ENCODE measurements at places on chromosomes 1 and 21.

- DNase-seq: no peak
Measured at GRCh38 chr1:75125161-75125726, 8.9 kb upstream of the LHX8 start.

DNA sequence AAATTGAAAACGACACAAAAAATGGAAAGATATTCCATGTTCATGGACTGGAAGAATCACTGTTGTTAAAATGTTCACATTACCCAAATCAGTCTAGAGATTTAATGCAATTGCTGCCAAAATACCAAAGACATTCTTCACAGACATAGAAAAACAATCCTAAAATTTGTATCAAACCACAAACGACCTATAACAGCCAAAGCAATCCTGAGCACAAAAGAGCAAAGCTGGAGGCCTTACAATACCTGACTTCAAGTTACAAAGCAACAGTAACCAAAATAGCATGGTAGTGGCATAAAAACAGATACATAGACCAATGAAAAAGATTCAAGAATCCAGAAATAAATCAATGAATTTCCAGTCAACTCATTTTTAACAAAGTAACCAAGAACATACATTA lies 1077.3 kb downstream of the KCNT2 start:
- DNase-seq: no peak

DNA sequence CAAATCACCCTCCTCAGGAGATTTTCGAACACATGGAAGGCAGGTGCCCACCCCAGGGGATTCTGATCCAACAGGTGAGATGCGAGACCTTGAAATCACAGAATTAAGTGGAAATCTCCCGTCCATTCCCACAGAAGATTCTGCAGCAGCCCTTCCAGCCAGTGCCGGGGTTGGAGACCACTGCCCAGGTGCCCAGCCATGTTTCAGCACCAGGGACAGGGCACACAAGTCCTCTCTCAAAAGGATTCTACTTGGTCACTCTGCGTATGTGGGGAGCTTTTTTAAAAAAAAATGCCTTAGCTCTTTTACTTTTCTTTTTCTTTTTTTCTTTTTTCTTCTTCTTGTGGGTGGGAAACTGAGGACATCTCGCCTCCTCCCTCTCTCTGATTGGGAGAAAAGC lies 80.7 kb downstream of the VWA5B1 start:
- no peak for DNase-seq

- DNase-seq: no peak
Measured at GRCh38 chr21:35578347-35578782, 482.0 kb downstream of the SETD4 start.

- no peak for DNase-seq
Measured at GRCh38 chr1:33348676-33349080, 27.8 kb upstream of the A3GALT2 start.

DNA sequence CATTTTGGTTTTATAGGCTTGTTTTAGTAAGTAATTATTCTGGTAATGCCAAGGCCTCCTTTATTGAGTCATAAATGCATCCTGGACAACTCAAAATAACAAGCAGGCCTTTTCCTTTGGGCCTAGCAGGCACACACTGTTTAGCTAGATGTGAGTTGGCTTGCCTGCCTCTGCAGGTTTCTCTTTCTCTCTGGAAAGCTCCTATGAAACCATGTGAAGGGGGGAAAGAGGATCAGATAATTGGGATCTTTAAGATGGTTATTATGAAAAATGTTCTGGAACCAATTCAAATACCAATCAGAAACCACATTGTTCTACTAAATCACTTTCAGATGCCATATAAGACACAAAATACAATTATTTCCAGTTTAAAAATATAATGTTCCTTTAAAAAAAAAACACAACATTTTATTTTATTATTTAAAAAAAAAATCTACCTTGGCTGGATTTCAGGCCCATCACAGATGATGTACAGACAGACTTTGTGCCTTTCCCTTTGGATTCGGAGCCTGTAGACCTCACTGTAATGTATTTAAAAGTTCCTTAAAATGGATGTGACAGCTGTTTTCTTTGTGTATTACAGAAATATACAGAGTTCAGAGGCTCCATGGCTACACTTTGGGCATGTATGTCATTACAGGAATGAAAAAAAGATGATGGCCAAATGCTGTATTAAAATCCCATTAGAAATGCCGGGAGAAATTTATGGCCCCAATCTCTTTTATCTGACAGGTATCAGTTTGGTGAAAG lies 80.2 kb downstream of the NTMT2 start:
- DNase-seq: no peak

DNA sequence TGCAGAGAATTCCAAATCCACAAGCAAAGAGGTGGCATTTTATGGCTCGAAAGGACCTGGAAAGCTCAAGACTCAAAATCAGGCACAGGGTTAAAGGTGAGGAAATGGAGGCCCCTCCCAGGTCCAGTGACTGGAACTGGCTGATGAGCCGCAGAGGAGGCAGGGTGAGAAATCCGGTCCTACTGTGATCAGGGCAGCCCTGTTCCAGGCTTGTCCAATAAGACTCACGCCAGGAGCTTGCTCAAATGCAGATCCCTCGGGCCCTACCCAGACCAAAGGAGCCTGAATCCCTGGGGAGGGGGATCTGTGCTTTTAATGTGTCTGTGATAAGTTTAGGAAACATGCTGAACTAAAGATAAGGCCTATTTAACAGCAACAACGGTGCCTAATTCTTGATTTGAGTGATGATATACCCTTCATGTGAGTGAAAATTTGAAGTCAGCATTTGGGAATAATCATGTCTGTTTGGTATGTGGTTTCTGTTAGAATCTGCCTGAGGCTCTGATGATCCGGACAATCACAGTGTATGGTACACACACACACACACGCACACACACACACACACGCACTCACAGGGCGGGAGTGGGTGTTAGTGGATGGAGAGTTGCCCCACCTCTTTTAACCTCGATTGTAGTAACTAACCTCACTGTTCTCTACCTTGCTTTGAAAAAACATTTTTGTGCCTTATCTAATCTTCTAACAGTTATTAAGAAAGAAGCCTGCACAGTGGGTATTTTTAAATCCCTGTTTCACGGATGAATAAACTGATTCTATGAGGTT lies 54.1 kb upstream of the LYST start:
- no peak for DNase-seq

GRCh38 chr1:38114241-38115026 lies 67.8 kb upstream of the POU3F1 start:
- no peak for DNase-seq

DNA sequence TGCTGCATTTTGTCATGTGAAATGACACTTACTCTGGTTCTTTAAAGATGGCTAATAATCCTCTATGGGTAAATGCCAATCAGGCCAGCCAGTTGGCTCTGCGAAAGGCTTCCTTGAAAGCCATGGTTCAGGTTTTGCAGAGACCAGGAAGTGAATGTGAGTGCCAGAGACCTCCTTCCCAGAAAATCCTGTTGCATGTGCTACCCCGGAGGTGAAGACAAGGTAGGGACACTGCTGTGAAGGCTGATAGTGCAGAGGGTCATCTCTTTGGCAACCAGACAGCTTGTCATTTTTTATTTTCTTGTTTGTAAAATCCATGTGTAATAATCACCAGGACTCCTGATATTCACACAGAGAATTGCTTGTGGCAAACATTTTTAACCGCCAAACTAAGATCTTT lies 18.7 kb downstream of the LRRC8D start:
- no peak for DNase-seq

DNA sequence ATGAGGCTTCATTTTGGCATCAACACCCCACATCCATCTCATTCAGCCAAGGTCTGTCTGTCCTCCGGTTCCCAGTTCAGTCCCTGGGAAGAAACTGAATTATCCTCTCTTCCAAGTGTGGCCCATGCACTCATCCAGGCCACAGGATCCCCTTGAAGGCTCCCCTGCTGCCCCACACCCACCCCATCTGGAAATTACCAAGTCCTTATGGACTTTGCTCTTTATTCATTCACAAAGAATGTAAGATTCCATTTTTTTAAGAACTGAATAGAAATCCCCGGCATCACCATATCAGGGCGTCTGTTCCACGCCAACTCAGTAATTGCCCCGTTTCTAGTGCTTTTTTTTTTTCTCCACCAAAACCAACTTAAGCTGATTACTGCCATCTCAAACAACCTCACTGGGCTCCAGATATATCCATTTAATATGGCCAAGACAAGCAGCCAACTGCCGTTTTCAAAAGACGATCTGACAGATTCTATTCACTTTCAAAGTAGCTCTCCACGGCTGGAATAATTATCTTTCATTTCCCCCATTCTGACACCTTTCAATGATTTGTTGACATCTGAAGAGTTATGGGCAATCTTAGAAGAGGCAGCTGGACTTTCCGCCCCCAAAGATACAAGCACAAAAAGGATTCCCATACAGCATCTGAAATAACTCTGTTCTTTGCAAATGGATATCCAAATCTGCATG lies 55.9 kb downstream of the OLIG1 start:
- no peak for DNase-seq

- DNase-seq: no peak
Measured at GRCh38 chr21:42429856-42430255, 26.2 kb downstream of the UBASH3A start.

Measured in CD4-positive, alpha-beta T cell treated with Interleukin-15 for 4 hours (primary cell).